ENCODE measurements at places on chromosomes 5 and 9.

DNA sequence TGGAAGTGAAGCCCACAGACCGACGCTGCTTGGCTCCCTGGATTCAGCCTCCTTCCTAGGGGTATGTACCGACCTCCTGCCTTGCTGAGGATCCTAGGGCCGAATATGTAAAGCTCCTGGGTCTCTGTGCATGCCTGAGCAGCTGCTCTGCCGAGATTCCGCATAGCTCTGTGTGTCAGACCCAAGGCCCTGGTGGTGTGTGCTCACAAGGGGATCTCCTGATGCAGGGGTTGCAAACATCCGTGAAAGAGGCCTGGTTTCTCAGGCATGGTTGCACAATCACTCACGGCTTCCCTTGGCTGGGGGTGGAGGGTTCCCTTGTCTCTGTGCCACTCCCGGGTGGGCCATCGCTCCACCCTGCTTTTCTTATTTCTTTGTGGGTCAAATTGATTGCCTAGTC is 19.9 kb upstream of the SVEP1 start:
- DNase-seq = no peak

DNA sequence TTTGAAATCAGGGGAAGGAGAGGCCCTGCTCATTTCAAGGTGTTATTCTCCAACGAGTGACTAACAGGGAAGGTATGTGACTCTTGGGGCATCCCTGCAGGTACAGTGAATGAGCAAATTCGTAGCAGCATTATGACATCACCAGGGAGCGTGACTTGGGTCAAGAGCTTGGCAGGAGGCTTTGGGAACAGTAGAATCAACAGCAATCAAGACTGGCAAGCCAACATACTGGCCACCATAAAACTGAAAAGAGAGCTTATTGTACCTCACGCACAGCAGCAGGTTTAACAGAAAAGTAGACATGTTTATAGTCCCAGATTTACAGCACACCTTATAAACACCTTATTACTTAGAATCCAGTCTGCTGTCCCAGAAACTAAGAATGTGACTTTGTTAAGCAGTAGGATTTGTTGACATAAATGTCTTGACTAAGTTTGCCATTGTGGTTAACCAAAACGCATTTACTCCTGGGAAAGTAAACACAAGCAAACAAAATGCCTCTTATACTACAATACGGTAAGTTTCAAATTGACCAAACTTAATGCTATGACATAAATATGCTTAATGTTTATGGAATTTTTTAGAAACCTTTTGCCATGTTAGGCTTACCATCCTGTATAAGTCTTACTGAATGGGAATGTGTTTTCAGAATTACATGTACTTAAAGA is 297.8 kb downstream of the NPR3 start:
- no peak for DNase-seq

DNA sequence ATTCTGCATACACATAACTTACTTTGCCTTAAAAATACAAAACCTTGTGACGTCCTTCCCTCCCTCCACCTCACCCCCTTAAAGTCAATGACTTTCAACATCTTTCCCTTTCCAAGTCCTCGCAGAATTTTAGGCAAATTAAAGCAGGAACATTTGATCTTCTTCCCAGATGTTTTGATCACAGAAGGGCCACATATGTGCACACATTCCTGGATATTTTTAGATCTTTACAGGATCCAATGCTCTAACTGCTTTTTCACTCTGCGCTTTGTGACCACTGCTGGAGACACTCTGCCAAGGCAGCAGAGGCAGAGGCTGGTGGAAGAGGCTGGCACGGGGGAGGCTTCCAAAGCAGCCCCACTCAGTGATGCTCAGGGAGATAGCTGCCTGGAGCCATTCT is 130.7 kb downstream of the SEC61B start:
- DNase-seq = no peak

GRCh38 chr5:171597946-171598640 is 178.6 kb downstream of the FGF18 start:
- no peak for DNase-seq

DNA sequence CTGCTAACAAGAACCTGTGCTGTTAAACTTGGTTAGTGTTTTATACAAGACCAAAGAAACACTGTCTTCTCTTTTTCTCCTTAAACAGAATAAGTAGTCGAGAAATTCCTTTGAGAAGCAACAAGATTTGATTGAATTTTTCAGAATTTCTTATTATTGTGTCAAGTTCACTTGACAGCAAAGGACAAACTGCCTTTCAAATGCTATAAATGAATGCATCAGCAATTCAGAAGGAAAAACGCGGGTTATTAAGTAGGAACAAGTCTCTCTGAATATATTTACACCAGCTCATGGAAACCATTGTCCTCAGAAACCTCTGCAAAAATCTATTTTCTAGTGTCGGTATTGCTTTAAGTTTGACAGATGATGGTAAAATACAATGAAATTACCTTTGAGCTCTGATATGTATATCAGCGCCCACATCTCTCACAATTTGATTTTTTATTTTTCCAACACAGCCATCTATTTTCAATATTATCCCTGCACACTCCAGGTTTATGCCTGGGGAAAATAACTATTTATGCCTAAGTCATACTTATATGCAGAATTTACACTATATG is 4.4 kb downstream of the ATP10B start:
- DNase-seq = no peak

DNA sequence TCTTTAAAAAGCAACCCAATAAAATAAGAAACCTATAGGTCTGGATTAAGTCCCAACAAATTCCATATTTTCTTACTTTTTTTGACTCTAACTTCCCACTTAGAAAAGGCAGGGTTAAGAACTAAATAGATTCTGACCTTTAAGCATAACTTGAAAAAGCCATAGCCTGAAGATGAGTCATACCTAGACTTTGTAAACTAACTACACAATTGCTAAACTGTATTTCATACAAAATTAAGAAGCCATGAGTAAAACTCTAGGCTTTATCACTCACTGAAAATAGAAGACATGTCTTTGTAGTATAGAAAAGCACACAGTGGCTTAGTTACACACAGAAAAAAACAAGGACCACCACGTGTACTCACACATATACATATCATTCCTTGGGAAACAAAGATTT is 51.5 kb downstream of the MLLT3 start:
- DNase-seq = no peak

- no peak for DNase-seq
Observed at GRCh38 chr9:133823189-133824105, 85.3 kb upstream of the SARDH start.

DNA sequence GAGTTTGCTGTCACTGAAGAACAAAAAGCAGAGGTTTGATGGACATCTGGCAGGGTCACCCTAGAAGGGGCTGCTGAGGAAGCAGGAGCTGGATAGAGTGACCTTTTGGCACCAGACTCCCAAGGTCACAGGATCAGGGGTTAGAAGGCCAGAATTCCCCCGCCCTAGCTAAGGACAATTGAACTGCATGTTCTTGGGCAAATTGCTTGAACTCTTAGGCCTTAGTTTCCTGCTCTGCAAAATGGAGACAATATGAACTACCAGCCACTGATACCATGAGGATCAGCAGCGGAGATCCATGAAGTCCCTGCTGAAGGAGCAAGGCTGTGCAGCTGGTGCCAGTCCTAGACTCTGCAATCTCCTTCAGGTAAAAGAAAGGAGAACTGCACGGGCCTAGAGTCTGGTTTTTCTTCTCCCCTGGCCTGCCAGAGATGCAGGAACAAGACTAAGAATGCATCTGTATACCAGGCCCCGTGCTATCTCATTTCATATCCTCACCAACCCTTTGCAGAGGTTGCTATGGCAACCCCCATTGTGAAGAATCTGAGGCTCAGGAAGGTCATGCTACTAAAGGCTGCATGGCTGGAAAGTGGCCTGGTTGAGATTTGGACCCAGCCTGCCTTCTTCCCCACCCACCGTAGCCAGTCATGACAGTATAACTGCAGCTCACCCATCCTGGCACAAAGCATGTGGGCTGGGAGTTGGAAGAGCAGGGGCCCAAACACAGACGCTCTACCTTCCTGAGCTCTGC is 33.7 kb downstream of the CAMK2A start:
- DNase-seq = no peak

- no peak for DNase-seq
Observed at GRCh38 chr5:137575847-137576246, 76.7 kb upstream of the SPOCK1 start.

DNA sequence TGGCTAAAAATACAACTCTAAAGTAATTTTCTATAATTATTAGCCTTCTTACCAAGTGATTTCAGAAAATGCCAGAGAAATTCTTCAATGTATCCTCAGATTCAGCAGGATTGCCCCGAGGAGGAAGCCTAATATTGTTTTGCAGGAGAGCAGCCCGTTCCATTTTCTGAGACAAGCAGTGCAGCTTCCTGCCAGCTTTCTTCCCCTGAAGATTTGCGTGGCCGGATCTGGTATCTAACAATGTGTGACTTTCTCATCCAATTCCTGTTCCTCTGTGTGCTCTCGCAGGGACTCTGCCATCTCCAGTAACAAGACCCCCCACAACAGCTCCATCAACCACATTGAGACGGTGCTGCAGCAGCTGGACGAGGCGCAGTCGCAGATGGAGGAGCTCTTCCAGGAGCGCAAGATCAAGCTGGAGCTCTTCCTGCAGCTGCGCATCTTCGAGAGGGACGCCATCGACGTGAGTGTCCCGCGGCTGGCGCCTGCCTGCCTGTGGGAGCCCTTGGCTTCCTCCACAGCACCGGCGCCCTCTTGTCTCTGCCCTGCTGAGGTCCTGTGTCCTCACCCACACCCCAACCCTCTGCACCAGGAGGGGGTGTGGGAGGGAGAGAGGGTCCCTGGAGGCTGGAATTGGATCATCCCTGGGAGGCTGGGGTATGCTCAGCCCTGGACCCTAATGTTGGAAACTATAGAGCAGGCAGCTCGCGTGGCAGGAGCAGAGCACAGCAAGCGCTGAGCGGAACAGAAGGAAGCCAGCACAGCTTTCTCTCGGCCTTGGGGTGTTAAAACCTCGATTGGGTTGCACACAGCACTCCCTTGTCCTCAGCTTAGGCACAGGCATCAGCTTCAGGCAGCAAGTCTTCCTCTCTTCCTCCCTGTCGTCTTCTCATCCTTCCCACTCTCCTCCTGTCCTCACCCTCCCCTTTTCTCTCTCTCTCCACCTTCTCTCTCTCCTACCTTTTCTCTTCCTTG is 216.2 kb downstream of the TRIO start:
- no peak for DNase-seq

DNA sequence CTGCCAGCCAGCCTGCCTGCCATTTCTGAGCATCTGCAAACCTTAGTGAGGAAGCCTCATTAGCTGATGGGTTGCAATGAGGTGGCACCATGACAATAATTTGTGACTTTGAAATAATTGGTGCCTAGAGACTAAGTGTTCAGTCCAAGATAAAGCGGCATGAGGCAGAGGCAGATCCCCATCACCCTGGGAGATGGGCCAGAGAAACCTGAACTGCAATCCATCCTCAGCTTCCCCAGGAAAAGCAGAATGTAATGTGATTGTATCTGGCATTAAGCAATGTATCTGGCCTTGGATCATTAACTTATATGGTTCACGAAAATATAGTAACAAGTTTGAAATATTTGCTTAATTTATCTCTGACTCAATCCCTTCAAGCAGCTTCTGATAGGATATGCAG is 101.0 kb downstream of the SPOCK1 start:
- DNase-seq = no peak

GRCh38 chr5:155147222-155147621 is 133.7 kb downstream of the KIF4B start:
- no peak for DNase-seq

- DNase-seq = no peak
Observed at GRCh38 chr5:100446879-100447430, 88.2 kb upstream of the FAM174A start.

GRCh38 chr5:118653872-118654271 is 334.5 kb downstream of the DTWD2 start:
- DNase-seq = no peak

DNA sequence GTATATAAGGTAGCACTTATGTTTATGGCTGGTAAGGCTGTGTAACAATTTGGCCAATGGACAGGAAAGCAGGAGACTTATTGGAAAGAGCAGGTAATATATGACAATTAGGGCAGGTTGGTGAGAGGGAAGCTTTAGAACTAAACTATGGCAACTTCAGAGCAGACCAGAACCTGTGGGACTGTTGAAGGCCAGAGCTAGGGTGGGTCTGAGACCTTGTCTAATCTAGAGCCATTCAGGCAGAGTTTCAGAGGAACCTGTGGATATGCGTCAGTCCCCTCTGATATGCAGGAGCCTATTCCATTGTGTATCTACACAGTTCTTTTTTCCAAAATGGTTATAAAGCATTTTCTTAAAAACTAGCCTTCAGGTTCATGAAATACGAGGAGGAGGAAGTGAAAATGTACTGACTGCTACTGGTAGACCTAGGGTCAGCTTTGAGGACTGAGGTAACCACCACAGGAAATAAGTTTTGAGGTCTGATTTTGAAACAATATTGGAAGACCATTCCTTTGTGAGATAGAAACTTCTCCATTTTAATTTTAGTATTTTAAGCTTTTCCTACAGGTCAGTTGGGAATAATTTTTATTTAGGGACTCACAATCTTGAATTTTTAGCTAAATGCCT is 37.6 kb downstream of the ELL2 start:
- no peak for DNase-seq

DNA sequence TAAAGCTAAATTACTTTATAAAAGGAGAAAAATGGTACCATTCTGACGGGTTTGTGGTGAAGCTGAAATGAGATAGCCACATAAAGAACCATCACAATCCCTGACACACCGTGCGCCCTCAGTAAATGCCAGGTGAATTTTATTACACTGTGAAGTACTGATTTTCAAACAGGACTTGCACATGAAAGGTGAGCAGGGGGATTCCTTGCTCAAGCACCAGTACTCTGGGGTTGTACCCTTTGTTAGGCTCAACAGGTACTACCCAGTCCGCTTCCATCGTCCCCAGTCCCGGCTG is 419 bp upstream of the RABGAP1 start:
- no peak for DNase-seq

DNA sequence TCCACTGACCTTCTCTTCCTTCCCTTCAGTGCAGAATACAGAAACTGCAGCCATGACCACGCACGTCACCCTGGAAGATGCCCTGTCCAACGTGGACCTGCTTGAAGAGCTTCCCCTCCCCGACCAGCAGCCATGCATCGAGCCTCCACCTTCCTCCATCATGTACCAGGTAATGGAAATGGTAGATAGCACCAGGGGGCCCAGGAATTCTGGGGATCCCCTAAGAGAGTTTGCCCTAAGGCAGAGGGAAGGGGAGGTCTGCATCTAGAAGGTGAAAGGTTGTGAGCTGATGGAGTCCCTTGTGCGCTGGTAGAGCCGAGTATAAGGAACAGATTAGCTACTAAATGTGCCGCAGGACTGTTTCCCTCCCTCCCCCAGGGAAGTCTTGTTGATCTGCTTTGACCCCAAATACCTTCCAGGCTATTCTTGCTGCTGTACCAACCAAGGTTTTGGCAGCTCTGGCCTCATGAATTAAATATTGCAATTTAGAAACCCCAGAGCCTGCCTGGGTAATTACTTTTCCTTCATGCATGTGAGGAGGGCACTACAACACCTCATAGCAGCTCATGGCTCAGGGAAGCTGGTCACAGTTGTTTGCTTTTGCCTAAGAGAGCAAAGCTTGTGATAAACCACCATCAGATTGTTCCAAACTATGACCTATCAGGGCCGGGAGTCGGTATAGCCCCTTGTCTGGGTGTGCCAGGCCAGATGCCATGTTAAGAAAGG is 19.6 kb downstream of the CYFIP2 start:
- no peak for DNase-seq

Measured in GM04504 (cell line).